Fibroblast of villous mesenchyme (primary cell): ENCODE measurements at places on chromosomes 16 and 17. TPM values are rescaled to one million over a fixed set of nuclear protein-coding genes. Genes with fewer than 3 reads are reported as not detected.

IL34 gene
- total RNA-seq, result 1.3 and 1.7 TPM in 2 replicates

CEP95 gene
- total RNA-seq, result 26.3 and 27.1 TPM in 2 replicates

RNU2-1 gene
- not detected in 2 replicates for total RNA-seq

KLHL10 gene
- total RNA-seq, result under 0.01 TPM in 2 replicates

DNA sequence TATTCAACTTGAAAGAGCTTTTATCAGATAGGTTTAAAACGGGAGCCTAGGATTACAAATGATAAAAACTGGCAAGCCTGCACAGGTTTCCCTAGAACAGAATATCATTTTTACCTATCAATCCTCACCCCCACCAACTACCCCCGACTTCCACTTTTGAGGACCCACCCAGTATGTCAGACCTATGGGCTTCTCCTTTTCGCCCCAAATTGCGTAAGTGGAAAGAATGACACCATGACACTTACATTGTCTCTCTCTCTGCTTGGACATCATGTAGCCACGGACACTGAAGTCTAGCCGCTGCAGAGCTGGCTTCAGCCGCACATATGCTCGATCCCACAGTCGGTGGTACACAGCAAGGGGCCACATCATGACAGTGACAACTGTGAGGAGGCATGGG lies 7.4 kb upstream of the PSMC3IP start:
- DNase-seq, result no peak

GRCh38 chr17:79007504-79008381 lies 1.8 kb downstream of the CANT1 start:
- DNase-seq, result no peak

DNA sequence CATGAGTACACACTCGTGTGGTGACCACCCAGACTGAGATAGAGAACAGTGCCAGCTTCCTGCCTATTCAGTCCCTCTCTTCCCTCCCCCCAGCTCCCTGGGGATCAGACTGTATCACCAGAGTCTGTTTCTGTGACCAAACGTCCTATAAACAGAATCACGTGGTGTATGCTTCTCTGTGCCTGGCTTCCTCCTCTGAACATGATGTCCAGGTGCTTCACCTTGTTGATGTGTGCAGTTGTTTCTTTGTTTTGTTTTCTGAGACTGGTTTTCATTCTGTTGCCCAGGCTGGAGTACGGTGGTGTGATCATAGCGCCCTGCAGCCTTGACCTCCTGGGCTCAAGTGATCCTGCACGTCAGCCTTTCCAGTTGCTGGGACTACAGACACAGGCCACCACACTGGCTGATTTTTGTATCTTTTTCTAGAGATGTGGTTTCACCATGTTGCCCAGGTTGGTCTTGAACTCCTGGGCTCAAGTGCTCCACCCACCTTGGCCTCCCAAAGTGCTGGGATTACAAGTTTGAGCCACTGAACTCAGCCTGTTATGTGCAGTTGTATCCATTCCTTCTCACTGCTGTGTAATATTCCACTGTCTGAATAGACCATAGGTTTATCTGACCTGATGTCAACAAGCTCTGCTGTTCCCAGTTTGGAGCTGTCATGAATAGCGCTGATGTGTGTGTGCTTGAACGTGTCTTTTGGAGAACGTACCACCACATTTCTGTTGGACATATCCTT lies 28.9 kb upstream of the PRM1 start:
- peak; percentile 26 for DNase-seq

DNA sequence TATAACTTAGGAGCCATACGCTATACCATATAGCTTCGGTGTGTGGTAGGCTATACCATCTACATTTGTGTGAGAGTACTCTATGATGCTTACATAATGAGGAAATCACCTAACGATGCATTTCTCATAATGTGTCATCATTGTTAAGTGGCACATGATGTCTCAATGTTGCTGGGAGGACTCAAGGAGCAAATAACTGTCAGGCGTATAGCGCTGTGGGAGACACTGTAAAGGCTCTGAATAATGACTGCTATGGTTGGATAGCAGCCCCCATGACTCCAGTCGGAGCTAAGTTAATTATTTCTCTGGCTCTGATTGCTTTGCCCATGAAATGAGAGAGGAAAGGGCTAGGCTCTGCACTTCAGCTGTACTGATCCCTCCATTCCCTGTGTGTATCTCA lies 197.2 kb downstream of the RGS9 start:
- DNase-seq, result no peak
